ENCODE measurements at places on chromosomes 12 and 14. TPM values are rescaled to one million over a fixed set of nuclear protein-coding genes. Genes with fewer than 3 reads are reported as not detected.
A peak's percentile ranks its signal among the peaks of the same experiment; 100 is the strongest.

KRT8 gene
- 13.2 TPM for total RNA-seq

- DNase-seq = no peak
Observed at GRCh38 chr14:103433916-103434563, 48.8 kb downstream of the MARK3 start.

DNA sequence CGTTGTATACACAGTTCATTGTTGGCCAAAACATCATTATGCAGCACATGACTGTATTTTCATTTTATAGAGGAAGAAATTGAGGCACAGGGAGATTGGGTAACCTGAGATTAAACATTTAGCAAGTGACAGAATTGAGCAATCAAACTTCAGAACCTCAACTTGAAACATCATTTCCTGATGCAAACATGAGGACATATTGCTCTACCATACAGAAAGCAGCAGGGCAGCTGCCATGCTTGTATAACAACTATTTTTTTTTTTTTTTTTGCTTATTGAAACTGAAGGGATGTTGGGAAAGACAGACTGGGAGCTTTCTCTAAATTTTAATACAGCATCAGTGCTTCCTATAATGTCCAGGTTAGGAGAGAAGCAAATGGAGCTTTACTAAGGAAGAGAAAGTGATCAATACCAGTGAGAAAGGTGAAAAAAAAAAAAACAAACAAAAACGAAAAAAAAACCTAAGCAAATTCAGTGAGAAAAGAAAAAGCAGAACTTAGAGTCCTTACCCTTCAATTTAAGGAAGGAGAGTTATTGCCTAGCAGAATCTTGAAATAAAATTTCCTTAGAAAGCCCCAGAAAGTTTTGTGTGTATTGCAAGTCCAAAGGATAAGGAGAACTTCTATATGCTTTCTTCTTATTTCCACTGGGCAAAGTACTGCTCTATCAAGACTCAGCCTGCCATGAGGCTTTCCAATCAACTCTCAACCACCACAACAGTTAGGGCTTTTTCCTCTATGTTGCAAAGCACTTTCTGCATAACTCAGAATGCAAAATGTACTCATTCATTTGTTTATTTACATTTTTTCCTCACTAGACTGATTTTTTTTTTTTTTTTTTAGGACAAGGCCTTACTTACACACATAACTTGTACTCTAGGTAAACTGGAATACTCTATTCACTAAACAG is 21.6 kb downstream of the BTG1 start:
- no peak for DNase-seq

LYZ gene
- total RNA-seq = 9.7 TPM

- peak; percentile 47 for DNase-seq
Observed at GRCh38 chr12:7989827-7990491, 42.6 kb upstream of the FOXJ2 start.

DNA sequence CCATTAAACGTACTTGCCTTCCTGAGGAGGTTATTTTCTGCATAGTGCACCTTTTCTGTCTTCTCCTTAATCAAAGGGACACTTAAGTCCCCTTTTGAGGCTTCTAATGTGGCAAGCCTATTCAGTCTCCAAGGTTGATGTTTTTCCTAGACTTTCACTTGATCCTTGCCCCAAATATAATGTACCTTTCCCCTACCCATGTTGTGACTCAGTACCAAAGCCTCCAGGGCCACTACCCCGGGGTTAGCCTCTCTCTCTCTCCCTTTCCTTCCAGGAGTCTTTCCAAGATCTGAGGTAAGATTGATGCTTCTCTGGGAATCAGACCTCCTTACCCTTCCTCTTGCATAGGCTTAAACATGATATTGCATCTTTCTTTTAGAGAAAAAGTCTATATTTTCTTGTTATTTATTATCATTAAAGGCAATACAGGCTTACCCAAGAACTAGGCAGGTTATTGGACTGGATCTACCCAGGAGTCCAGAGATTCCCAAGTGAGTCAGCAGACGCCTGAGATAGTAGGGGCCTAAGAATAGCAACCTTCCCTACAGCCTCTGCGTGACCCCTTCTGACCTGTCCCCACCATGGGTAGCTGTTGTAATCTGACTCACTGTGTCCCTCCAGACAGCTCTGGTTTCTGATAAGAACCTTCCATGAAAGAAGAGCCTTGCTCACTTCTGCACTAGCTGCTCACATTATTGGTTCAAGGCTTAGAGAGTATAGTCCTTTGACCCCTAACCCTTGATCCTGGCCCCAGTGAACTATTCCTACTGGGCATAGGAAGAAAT is 172.9 kb downstream of the ZFP36L1 start:
- no peak for DNase-seq

- no peak for DNase-seq
Observed at GRCh38 chr14:82354126-82354525, 820.5 kb upstream of the SEL1L start.

GRCh38 chr14:73216030-73216429 is 21.3 kb upstream of the PAPLN start:
- no peak for DNase-seq

DNA sequence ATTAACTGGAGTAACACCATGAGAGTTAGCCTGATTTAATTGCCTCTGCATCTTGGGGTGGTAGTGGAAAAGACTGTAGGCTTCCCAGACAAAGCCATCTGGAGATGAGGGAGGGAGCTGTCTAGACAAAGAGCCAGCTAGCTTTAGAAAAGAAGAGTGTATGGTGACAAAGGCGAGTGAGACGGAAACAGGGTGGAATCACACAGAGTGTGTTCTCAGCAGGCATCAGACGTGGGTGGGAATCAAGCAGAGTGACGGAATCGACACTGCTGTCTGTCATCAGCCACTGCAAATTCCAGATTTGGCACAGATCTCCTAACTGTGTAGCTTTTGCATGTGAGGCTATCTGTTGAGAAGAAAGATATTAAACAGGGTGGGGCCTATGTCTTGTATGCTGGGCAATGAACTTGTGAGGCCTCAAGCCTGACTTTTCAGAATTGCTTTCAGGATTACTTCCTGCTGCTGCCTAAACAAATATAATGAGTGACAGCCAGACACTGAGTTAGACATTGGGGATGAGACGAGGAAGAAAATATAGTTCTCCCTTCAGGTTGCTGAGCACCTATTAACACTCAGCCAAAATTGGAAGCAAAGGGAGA is 236.5 kb upstream of the GRIP1 start:
- DNase-seq = no peak

DNA sequence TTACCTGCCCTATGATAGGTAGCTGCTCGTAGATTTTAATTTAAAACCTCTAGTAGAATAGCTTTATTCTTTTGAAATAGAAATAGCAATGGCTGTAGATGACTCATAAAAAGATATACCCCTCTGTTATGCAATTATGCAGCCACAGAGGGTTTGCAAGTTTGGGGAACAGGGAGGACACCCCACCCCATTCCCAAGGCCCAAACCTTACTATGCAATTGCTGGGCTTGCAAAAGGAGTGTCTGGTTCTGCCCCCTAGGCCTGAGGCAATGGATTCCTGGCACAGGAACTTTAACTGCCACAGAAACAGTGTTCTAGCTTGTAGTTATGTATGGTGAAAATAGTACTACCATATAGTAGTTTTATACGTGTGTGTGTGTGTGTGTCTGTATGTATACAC is 403.3 kb downstream of the ADAMTS20 start:
- DNase-seq = no peak

ZNF384 gene
- 78.5 TPM for total RNA-seq

KLRG1 gene
- total RNA-seq = 4.6 TPM

GRCh38 chr12:25469861-25470260 is 83.2 kb downstream of the LMNTD1 start:
- DNase-seq = no peak

DNA sequence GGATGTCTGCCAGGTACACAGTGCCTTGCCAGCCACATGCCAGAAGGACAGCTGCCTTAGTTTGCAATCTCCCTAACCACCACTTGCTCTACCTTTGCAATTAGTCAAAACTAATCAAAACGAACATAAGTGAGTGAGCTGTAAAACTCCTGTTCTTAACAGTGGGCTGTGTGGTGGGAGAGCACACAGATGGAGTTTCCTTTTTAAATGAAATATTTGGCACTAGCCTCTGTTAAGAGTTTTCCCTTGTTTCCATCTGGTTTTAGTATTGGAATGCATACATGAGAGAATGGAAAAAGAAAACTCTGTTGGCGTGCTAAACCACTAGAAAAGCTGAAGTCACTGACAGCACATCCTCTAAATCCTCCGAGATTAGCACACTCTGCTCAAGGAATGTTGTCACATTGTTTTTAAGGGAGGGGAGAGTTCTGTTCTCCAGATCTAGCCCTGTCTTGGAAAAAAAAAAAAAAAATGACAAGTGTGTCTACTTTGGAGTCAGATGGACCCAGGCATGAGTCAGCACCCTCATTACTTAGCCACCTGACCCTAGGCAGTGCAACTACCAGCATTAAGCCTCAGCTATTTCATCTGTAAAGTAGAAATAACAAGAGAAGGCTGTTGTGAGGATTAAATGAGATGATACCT is 83.9 kb downstream of the STXBP6 start:
- no peak for DNase-seq

KTN1 gene
- 247 TPM for total RNA-seq

DNA sequence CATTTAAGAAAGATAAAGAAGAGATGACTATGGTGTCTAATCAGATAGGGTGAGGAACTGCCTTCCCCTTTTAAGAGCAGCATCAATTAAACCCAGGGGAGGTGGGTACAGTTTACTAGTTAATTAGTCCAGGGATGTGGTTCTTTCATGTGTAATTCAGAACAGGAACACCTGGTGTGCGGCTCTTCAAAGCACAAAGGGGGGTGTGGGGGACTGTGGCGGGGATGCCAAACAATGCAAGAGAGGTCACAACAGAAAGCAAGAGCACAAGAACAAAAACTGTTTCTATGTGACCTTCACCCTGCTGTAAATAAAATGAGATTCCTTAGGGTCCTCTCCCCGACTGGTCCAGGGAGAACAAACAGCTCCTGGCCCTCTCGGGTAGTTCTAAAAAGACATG is 183.9 kb upstream of the SOX5 start:
- DNase-seq = no peak

ANKRD33 gene
- 0.68 TPM for total RNA-seq

TMEM253 gene
- not detected for total RNA-seq

GRCh38 chr14:47626151-47627035 is 49.0 kb downstream of the MDGA2 start:
- DNase-seq = peak; percentile 21

ANO2 gene
- total RNA-seq = 24.4 TPM

DNA sequence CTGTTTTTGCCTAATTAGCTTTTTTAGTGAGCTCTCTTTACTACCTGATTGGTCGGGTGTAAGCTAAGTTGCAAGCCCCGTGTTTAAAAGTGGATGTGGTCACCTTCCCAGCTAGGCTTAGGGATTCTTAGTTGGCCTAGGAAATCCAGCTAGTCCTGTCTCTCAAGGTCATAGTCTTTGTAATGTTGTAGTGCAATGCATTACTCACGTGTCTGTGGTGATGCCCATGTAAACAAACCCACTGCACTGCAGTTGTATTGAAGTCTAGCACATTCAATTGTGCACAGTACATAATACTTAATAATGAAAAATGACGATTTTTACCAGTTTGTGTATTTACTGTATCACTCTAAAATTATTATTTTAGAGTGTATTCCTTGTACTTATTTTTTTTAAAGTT is 335.5 kb downstream of the NUAK1 start:
- no peak for DNase-seq

GLT8D2 gene
- total RNA-seq = 8.1 TPM

NEDD8 gene
- total RNA-seq = 110 TPM
